ENCODE measurements at places on chromosomes 5 and 9.

DNA sequence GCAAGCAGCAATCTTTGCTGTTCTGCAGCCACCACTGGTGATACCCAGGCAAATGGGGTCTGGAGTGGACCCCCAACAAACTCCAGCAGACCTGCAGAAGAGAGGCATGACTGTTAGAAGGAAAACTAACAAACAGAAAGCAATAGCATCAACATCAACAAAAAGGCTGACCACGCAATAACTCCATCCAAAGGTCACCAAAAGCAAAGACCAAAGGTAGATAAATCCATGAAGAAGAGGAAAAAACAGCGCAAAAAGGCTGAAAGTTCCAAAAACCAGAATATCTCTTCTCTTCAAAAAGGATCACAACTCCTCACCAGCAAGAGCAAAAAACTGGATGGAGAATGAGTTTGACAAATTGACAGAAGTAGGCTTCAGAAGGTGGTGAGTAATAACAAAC is 23.4 kb downstream of the FRMD3 start:
- no peak for DNase-seq

GRCh38 chr9:100167915-100168654 is 69.0 kb downstream of the INVS start:
- no peak for DNase-seq

DNA sequence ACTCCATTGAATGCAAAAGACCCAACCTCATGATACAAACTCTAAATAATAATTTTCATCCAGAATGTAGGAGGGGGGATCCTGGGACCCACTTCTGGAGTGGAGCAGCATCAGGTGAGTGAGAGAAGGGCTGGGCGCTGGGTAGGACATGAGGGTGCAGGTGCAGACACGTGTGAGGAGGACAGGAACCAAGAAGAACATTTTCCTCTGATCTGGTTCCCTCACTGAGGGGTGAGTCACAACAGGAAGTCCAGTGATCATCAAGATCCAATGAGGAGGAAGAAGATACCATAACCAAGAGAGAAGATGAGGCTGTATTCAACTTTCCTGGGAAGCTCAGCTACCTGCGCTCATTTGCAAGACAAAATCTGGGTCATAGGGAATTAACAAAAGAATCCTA is 57.4 kb downstream of the SFXN1 start:
- DNase-seq = no peak

GRCh38 chr9:122572456-122572855 is 10.7 kb downstream of the OR1L8 start:
- no peak for DNase-seq

DNA sequence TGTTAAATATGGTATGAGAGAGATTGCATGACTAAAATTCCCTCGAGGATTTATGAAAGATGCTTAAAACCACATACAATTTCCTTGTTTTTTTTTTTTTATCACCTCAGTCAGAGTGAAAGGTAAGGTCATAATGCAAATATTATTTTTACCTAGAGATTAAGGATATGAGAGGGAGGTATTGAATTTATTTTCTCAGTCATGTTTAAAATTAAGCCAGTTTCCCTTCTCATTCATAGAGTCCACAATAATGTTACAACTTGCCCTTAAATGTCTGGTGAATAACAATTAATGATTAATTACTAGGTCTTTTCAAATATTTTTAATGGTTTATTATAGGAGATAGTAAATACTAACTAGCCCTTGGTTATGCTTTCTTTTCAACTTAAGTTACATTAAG is 144.9 kb upstream of the HAPLN1 start:
- DNase-seq = no peak

- DNase-seq = no peak
These were observed 169.1 kb downstream of the YTHDC2 start for GRCh38 chr5:113682497-113683136.

GRCh38 chr5:97098922-97099321 is 43.5 kb downstream of the LIX1 start:
- DNase-seq = no peak

GRCh38 chr9:136761545-136761981 is 2.8 kb downstream of the LCN15 start:
- DNase-seq = no peak

Data from CD4-positive, alpha-beta T cell treated with Interleukin-15 for 1 hour (primary cell).